Stimulated activated naive CD4-positive, alpha-beta T cell (primary cell): ENCODE measurements at places on chromosomes 12 and 14.

DNA sequence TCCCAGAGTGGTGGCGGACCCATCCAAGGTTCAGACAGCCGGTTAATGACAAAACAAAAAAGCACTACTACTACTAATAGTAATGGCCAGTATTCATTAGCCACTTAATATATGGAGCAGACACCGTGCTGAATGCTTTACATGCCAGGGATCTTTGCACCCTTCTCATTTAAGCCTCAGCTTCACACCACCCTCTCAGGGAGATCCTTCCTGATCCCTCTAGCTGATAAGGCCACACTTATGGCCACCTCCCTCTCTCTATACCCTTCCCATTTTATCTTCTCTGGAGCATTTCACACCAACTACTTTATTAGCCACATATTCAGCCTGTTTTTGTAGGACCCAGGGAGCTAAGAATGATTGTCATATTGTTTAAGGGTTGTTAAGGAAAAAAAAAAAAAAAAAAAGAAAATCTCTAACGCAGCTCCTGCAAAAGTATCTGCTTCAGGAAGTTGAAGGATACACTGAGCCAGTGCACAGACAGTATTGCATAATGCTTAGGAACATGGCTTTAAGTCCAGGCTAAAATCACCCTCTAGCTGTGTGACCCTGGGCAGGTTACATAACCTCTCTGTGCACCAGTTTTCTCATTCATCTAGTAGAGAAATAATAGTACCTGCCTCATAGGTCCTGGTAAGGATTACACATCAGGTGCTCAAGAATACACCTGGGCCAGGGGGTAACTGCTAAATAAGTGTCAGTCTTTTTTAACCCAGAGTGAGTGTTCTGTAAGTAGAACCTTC is 29.4 kb downstream of the NUAK1 start:
- no peak for DNase-seq

DNA sequence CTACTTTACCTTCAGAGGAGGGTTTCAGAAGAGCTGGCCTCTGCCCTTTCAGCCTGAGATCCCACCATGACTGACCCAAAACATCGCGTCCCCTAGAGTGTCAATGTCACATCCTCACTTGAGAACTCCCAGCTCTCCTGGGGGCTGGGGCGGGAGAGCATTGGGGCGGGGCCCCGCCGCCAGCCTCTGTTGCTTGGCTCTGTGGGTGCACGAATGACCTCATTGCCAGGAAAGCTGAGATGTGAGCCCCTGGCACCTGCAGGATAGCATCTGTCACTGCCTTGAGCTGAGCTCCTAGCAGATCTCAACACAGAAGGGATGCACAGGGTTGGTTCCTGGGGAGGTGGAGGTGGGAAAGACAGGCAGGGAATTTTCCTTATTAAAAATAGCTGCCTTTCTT is 20.6 kb upstream of the MYL2 start:
- DNase-seq: no peak

DNA sequence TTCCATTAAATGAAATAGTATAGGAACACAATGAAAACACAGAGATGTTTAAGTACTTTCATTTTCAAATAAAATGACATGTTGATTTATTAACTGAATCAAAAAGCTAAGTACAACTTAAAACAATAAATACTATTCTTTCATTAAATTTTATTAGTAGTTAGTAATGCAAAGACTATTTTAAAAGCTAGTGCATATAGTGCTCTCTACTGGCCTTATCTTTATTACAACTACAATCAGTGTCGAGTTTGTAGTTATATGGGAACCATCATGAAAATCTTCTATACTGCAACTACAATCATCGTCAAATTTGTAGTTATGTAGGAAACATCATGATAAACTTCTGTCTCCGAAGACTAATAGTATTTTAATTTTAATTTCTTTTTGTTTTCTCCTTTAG is 8.9 kb upstream of the LIN7A start:
- no peak for DNase-seq

DNA sequence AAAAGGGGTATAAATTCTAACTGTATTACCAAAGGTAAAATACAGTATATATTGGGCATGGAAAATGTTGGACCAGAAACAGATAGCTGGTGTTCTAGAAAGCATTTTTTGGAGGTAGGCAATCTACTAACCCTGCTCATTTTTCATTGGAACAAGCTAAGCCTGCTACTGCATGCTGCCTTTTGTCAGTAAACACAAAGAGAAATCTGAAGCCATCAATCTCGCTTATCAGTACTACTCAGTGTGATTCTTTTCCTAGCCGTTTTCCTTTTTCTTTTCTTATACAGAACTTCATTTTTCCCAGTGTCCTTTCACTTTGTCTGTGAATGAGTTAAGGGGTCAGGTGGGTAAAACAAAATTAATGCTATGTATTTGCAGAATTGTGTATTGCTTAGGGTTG is 312.3 kb downstream of the NPAS3 start:
- no peak for DNase-seq

DNA sequence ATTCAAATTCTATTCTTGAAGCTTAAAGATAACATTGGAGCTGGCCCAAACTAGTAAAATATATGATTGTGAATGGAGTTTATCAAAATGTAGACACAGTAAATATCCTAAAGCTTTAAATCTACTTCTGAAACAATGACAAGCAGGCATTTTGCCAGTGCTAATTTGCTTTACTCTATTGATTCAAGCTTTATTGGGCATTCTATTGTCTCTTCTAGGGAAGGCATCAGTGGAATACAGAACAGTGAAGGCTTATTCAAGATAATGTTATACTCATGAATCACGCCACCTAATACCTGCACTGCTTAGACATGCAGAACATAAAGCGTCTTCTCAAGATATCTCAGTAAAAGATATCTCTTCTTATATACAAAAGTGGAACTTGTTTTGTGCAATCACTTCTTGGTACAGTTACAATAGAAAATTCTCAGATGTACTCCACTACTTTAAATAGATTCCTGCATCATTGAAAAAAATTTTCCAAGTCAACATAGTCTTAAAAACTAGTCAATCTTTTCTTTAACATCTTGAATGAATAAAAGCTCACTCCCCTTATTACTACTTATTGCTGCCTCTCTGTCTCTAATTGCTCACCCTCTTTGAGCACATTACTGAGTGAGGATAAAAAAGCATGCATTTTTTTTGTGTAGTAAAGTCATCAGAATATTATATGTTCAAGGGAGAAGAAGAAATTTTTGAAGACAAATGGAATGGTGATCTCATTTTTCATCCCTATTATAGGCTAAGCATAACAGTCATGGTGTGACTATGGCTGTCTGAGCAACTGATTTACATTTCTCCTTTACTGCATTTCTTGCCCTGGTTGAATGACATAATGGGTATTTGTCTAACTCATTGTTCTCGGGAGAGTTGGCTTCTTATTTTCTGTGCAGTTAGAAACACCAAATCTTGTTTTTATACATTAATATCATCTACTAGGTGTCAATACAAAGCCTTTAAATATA is 98.0 kb upstream of the E2F7 start:
- DNase-seq: no peak

GRCh38 chr14:79383475-79383874 is 827.8 kb downstream of the DIO2 start:
- DNase-seq: no peak

DNA sequence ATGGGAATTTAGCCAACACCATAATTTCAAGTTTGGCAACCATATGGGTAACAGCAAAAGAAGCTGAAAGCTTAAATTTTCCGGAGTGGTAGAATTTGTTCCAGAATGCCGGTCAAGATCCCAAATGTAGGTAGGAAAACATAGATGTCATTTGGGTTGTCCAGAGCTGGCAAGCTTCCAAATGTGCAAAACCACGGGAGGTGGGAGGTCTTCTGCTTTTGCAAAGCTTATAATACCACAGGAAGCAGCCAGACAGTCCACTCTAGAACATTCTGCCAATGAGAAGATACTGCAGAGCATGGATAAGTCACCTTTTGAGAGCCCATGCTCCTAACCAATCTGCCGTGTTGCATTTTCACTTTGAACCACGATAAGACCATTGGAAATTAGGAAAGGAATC is 26.4 kb upstream of the BATF start:
- no peak for DNase-seq

DNA sequence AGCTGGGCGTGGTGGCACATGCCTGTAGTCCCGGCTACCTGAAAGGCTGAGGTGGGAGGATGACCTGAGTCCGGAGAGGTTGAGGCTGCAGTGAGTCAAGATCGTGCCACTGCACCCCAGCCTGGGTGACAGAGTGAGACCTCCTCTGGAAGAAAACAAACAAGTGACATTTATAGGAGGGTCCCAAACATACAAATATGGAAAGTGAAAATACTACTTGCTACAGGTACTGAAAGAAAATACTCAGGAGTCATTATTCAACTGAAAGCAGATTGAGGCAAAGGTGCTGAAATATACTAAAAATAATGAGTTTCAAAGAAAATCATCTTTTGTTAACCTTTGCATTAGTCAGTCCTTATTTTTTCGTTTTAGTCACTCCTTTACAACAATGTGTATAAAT is 53.5 kb downstream of the ETV6 start:
- DNase-seq: no peak

- DNase-seq: no peak
Observed at GRCh38 chr12:5059358-5059757, 15.7 kb downstream of the KCNA5 start.

DNA sequence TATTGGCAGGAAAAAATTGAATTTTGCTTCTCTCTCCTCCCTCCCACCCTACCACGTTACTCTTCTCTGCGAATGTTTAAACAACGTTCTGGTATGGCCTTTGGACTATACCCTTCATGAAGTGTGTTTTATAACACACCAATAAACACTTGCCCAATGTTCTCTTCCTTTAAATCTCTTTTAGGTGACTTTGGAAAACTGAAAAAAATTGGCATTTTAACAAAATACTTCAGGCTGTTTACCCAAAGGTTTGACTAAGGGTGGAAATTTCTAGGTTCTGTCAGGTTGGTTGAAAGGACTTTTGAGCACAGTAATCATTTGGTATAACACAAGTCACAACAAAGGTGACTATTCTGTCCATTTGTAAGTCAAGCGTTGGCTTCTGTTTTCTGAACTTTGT is 446.8 kb downstream of the AEBP2 start:
- no peak for DNase-seq

DNA sequence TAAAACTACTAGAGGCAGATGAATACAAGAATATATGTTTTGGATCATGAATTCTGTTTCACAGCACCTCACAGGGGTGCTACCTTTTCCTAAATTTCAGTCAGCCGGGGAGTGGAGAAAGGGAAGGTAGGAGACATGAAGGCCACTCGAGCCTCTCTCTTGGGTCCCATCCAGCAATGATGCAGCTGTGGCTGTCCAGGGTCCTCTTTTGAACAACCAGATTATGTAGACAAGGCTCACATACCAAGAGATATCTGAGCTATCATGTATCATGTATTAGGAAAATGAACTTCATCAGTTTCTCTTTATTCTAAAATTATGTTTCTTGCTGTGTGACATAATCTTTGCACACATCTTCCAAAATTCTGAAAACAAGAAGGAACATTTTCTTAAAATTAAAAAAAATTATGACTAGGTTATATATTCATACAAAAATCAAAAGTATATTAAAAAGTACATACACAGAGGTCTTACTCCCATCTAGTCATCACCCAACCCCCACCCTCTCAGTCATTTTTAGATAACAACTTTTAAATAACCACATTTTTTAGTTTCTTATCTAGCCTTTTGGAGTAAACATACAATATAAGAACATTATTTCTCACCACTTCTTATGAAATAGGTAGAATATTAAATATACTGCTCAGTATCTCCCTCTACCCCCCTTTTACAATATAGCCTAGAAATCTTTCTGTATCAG is 88.7 kb downstream of the ACADS start:
- no peak for DNase-seq

- DNase-seq: no peak
Observed at GRCh38 chr14:57845802-57846531, 19.9 kb downstream of the SLC35F4 start.

GRCh38 chr12:66017736-66018135 is 112.8 kb downstream of the LLPH start:
- DNase-seq: no peak

- no peak for DNase-seq
Observed at GRCh38 chr14:24183014-24183481, 5.6 kb downstream of the IPO4 start.

- no peak for DNase-seq
Observed at GRCh38 chr12:42144158-42144407, 591 bp downstream of the GXYLT1 start.

GRCh38 chr12:50055831-50056638 is 1.4 kb upstream of the ASIC1 start:
- DNase-seq: peak; percentile 16

GRCh38 chr12:8483079-8483478 is 27.3 kb downstream of the CLEC6A start:
- no peak for DNase-seq

DNA sequence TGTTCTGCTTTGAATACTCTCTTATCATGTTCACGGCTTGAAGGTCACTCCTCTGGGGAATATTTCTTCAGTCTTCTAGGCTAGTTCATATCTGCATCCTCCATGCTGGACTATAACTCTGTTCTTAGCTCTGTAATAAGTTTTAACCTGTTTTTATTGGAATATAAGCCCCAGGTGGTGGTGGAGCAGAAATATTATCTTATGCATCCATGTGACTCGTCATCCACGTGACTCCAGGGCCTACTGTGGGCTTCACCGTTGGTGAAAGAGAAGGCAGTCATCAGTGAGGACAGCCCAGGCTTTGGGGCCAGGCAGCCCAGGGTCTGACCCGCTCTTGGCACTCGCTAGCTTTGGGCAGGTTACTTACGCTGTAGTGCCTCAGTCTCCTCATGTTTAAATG is 87.1 kb downstream of the ETNK1 start:
- DNase-seq: no peak

DNA sequence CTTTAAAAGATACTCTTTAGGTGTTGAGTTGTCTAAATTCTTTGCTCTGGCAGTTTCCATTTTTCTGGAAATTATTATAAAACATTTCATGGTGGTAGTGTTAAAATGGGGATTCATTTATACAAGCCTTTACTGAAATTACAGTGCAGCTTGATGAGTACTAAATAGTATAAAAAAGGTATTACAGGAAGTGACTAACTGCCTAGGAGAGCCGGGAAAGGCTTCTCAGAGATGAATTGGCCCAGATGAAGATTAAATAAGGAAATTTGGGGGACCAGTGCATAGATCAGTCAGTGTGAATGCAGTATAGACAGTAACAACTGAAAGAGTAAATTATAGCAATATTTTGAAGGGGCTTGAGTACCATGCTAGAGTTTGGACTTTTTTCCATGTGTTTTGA is 7.5 kb downstream of the PSMA6 start:
- no peak for DNase-seq

GRCh38 chr12:10381928-10382628 is 7.8 kb downstream of the KLRK1 start:
- DNase-seq: no peak

GRCh38 chr12:104710940-104711689 is 247.0 kb downstream of the SLC41A2 start:
- no peak for DNase-seq

DNA sequence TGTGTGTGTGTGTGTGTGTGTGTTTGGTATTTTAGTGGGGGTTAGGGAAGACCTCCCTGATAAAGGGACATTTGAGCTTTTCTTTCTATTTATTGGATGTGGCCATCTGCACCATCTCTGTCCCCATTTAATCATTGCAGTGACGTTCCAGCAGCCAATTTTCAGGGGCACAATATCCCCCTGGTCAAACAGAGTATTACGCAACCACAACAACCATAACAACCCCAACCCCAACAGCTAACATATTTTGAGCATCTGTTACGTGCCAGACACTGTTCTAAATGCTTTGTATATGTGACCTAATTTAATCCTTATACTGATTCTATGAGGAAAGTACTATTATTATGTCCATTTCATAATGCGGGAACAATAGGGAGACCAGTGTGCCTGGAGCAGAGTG is 87.4 kb downstream of the TTC8 start:
- no peak for DNase-seq
